ENCODE measurements at places on chromosomes 4 and X.

- DNase-seq = no peak
Observed at GRCh38 chr4:56130606-56131155, 181.9 kb downstream of the CEP135 start.

DNA sequence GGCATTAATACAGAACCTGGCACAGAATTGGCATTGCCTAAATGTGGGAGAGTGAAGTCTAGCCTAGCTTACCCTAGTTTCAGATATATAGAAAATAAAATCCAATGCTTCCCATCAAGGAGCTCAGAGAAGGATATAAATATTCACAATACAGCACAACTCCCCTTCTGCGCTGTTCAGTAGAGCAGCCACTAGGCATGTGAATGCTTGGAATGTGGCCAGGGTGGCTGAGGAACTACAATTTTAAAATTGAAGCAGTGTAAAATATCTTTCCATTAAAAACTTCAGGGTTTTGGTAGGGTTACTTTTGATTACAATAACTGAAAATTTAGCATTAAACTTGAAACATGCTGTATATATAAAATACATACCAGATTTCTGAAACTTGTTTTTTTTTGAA lies 19.5 kb downstream of the ZNF518B start:
- no peak for DNase-seq

- DNase-seq = no peak
Observed at GRCh38 chr4:153549405-153549804, 83.2 kb downstream of the TMEM131L start.

DNA sequence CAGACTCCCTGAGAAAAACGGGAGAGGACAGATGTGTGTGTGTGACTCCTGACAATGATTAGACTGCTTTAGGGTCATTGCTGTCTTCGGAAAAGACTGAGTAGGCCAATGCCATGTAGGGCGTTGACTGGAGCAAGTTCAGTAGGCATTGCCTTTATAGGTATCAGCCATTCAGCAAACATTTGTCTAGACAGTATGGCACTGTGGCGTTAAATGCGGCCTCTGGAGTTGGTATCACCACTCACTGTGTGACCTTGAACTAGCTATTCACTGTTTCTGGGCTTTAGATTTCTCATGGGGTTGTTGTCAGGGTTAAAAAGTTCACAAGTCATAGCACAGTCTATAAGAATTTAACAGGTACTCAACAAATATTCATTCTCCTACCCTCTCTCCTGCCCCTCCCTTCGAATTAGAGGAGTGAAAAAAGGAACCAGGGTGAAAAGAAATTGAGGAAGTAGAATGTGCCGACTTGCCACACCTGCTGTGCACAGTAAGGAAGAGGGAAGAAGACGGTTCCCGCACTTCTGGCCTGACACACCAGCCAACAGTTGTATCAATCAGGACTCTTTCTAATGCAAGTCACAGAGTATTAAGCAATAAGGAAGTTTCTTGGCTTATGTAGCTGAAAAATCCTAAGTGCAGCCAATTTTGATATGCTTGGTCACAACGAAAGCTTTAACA lies 83.2 kb upstream of the PLAC8 start:
- DNase-seq = no peak

DNA sequence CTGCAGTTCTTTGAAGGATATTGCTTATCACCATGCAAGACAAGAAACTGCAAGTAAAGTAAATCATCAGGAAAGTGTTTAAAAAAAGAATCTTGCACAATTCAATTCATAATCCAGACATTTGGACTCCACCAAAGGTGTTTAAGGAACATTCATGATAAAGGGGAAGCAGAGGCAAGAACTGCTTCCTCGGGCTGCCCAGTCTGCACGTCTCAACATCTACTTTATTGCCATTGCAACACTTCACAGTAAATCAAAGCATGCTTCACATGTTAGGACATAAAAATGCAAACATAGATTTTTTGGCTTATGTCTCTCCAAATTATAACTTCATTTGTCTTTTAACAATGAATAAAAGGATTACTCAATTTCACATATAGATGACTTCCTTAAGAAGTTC lies 42.5 kb downstream of the MID1 start:
- no peak for DNase-seq

DNA sequence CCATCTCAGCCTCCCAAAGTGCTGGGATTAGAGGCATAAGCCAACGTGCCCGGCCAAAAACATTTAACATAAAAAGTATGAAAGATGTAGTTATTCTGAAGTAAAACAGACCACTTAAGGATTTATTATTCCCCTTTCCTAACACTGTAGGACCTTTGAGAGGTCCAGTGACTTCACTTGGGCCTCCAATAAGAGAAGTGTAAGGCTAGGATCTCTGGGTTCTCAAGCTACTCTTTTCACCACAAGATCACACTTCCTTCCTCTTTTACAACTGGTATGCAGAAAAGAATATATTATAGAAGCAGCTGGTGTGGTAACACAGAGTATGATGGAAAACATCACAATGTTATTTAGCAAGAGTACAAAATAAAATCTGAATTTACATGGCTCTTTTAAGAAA lies 30.2 kb upstream of the CCNG2 start:
- DNase-seq = no peak

DNA sequence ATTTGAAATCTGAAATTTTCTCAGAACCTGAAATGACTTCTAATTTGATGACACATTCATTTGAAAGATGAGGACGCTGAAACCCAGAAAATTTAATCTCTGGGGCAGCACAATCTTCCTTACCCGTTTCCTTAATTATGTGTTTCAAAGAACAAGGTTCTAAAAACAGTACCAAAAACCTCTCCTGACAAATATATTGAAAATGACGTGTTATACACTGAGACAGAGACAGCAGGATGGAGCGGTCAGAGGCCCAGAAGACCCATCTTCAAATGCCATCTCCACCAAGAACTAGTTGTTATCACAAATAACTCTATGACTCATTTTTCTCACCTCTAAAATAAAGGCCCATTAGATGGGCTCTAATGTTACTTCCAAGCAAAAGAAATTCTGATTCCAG lies 177.3 kb downstream of the NSUN7 start:
- DNase-seq = no peak

DNA sequence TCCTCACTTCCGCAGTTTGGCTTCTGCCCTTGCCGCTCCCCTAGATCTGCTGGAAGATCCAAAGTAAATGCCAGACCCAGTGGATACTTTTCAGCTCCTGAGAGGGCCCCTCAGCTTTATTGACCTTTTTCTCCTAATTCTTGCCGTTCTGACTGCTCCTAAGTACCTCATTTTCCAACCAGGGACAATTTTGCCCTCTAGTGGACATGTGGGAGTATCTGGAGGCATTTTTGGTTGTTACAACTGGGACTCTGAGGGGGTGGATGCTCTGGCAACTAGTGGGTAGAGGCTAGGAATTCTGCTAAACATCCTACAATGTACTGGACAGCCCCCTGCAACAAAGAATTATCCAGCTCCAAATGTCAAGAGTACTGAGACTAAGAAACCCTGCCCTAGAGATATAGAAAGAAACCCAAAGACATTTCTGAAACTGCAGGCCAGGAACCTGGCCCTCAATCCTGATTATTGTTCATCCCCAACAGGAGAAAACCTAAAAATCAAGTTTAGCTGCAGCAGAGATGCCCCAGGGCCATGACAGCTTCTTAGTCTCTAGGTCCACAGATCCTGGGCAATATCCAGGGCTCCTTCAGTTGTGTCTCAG lies 3.4 kb downstream of the TEX13B start:
- no peak for DNase-seq

All from NCI-H1092 (cell line).